ENCODE measurements at places on chromosomes 12 and 14.

GRCh38 chr12:121582583-121583333 lies 1.9 kb upstream of the KDM2B start:
- no peak for DNase-seq

DNA sequence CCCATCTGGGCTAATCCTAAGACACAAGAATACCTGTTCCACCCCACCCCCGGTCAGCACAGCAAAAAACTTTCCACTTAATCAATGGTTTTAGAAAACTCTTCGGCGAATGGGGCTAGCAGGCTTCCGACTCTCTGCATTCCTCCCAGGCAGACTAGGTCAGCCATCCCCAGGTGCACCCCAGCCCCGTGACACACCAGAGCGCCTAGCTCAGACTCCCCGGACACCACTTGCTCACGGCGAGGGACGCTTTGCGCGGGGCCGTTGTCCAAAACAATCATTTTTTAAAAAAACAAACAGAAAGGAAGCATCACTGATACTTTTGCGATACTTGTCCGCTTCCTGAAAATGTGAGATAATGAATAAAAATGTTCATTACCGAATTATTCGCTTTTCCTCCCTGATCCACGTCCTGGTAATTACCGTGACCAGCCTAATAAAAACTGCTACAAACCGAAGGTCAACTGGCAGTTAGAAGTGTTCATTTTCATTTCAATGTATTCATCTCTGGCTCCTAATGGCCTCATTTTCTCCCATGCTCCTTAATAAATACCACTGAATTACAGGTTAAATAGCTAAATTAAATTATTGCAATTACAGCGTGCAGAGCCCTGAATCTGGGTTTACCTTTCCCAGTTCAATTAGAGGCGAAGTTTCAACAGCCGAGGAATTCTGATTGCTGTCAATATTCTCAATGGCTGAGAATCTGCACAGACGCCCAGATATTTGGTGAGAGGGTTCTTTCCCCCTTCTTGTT lies 73.1 kb downstream of the BCL11B start:
- DNase-seq, result no peak

DNA sequence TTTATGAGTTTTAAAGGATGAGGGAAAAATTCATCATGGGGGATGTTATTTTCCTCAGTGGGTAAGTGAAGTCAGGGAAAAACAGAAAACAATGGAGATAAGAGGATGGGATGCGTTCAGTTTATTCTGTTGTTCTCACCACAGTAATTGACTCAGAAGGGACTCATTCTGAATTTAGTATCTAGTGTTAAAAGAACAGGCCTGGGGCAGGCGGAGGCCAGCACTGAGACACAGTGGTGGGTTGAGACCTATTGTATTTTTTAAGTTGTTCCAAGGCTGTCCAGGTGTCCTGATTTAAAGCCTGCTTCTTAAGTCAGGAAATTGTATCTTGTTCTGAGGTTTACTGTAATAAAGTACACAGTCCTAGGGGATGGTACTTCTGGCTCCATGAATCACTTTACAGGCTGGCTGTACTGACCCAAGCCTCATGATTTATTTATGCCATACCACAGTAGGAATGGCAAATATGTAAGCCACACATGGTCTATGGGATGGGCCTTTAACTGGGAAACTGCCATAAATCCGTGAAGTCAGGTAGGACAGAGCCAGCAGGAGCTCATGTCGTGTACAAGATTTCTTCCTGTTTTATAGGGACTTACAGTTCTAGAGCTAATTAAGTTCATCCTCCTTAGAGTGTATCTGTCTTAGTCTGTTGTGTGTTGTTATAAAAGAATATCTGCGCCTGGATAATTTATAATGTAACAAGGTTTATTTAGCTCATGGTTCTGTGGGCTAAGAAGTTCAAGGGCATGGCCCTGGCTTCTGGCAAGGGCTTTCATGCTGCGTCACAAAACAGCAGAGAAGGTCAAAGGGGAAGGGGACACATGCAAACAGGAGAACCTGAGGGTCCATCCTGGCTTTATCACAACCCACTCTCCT lies 244.1 kb downstream of the FBXL14 start:
- no peak for DNase-seq

- DNase-seq, result no peak
Observed at GRCh38 chr14:53953828-53954550, 2.6 kb downstream of the BMP4 start.

- no peak for DNase-seq
Observed at GRCh38 chr14:80978403-80978802, 23.0 kb downstream of the TSHR start.

GRCh38 chr12:57149245-57149900 lies 2.0 kb upstream of the LRP1-AS start:
- no peak for DNase-seq

DNA sequence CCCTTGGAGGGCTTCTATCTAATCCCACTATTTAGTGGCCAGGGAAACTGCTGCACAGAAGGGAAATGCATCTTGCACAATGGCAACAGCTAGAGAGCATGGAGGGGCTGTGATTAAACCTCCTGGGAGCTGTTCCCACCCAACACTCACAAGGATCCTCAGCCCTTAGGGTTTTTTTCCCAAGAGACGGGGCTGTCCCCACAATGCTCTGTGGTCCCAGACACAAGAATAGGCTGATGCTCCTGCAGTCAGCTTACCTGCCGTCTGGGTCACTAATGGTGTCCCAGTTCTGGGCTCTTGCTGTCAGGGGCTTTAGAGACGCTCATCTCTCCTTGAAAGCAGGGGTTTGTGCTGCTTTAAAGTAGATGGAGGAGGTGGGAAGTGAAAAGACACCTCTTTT lies 4.6 kb downstream of the SERPINA1 start:
- DNase-seq, result no peak

GRCh38 chr14:75831952-75832351 lies 149.8 kb downstream of the TGFB3 start:
- no peak for DNase-seq

GRCh38 chr12:71141378-71141926 lies 16.3 kb downstream of the TSPAN8 start:
- DNase-seq, result no peak

GRCh38 chr12:128564956-128565355 lies 258.8 kb downstream of the SLC15A4 start:
- no peak for DNase-seq

DNA sequence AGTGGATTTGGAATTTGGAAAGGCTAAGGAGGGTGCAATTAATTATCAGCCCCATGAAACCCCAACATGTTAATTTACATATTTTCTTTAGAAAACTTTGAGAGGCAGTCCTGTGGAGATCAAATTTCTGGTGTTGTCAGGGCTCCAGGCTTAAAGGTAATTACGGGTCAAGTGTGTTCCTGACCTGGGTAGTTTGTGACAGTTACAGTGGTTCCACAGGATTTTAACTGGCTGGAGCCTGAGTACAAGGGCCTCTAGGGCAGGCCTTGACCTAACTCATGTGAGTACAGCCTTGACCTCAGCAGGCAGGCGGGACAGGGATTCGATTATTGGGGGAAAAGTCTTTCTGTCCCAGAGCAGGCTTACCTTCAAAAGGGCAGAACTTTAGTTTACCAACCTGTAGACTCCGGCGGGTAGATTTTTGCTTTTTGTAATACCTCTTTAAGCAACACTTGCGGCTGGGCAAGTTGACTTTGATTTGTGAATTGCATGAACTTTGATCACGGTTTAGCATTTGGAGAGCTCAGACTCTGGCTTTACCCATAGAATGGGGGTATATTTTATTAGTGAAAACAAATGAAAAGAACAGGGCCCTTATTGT lies 8.4 kb upstream of the PPTC7 start:
- DNase-seq, result no peak

DNA sequence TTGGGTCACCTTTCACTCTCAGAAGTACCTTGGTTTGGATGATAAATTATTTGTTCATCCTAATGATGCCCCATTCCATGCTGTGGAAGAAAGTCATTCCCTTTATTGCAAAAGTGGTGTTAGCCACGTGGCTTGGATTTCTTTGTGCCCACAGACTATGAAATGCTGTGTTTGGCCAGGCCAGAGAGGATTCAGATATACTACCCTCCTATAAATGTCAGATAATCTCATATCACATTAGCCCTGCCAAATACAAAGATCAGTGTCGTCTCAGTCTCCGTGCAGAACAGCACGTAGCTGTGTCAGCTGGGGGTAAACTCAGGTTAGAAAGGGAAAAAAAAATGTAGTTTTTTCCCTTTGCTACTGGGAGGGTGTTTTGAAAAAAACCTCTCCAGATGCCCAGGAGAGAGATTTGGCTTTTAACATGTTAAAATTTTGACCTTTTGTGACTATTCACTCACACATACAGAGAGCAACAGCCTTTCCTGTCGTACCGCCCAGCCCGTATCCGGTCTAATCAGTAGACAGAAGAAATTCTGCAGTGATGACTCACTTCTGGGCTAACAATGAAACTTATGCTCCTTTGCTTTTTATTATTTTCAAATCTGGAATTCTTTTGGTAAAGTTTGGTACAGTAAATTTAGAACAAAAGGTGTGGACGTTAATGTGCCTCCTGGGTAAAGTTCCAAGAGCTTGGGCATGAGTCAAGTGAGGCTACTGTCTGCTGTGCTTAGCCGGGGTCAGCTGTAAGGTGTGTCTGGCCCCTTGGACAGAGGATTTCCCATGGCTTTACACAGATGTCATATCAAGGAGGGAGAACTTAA lies 8.5 kb upstream of the PTPRB start:
- DNase-seq, result no peak

GRCh38 chr12:96989916-96990315 lies 82.9 kb downstream of the NEDD1 start:
- DNase-seq, result no peak

DNA sequence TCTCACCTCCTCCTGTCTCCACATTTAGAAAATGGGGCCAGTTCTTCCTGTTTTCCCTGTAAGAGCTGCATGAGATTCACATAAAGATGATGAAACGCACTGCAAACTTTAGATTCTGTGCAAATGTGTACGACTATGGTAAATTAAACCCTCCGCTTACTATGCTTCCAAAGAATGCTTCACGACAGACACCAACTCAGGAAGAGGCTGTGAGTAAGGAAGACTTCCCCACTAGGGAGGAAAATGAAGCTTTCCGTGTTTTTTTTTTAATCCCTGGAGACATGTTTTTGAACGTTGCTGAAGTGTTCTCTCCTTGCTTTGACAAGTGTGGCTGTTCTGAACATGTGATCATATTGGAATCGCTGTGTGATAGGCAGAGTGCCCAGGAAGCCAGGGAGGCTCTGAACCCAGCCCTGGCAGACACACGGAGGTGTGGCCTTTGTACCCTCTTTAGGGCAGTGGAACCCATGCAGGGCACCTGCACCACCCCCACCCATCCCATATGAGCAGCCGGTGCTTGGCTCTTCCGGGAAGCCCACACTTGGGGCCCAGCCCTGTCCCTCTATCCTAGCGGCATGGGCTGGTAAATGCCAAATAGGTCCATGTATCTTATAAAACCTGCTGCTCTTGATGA lies 7.5 kb upstream of the SYNE3 start:
- no peak for DNase-seq

DNA sequence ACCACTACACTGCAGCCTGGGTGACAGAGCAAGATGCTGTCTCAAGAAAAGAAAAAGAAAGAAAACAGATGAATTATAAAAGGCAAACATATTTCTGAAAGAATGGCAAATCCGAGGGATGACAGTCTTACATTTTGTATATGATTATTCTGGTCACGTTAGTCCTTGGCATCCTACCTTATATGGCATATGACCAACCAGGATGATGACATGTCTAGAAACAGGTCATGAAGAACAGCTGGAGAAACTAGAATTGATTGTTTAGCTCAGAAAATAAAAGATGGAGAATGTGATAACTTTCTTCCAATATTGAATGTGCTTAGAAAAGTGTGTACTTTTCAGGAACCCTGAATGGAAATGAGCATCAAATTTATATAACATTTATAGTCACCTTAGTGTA lies 19.2 kb downstream of the SLC2A14 start:
- no peak for DNase-seq

GRCh38 chr14:99419905-99420304 lies 60.8 kb downstream of the SETD3 start:
- DNase-seq, result no peak

- DNase-seq, result no peak
Observed at GRCh38 chr12:90058704-90059103, 350.1 kb upstream of the ATP2B1 start.

DNA sequence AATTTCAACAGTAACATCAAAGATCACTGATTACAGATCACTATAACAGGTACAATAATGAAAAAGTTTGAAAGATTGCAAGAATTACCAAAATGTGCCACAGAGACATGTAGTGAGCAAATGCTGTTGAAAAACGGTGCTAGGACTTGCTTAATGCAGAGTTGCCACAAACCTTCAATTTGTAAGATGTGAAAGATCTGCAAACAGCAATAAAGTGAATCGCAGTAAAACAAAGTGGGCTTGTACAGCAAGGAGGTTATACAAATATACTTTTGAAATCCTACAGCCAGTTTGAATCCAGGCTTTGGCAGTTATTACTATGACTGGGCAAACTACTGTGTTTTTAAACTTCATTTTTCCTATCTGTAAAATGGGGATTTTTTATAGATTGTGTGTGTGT lies 1.0 kb upstream of the PLEKHA5 start:
- no peak for DNase-seq

GRCh38 chr14:77584809-77585208 lies 31.6 kb downstream of the SPTLC2 start:
- DNase-seq, result no peak

- no peak for DNase-seq
Observed at GRCh38 chr12:19410211-19410610, 29.1 kb upstream of the AEBP2 start.

- no peak for DNase-seq
Observed at GRCh38 chr12:14907953-14908352, 22.3 kb upstream of the MGP start.

GRCh38 chr12:131511803-131512561 lies 198.9 kb upstream of the SFSWAP start:
- DNase-seq, result no peak

DNA sequence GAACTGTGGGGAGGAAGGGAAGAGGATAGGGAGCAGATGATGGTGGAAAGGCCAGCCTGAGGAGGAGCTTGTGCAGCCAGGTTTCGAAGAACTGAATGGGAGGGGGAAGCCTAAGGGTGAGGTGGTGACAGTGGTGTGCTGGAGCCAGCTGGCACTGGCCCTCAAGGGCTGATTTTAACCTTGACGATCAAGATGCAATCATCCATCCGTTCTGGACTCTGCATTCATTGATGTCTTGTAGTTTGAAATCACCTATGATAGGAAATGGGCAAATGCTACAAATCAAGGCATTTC lies 2.8 kb upstream of the ATG101 start:
- no peak for DNase-seq

DNA sequence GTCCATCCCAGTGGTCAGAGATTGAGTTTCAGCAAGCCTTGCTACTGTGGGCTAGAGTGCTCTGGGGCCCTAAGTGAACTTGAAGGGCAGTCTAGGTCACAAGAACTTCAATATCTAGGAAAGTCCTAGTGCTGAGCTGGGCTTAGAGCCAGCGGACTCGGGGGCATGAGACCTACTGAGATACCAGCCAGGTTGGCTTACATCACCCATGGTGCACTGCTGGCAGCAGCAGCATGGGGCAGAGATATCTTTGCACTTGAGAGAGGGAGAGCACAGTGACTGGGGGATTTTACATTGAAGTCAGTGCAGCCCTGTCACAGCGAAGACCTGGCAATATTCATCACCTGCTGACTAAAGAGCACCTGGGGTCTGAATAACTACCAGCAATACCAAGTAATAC lies 158.3 kb upstream of the PRKD1 start:
- no peak for DNase-seq
